Aortic smooth muscle cell (primary cell): ENCODE measurements at places on chromosomes 16 and 17. TPM values are rescaled to one million over a fixed set of nuclear protein-coding genes. Genes with fewer than 3 reads are reported as not detected.

The GSDMA gene
- total RNA-seq, result not detected in 2 replicates

The FBXW10 gene
- total RNA-seq, result under 0.01 and 0.06 TPM in 2 replicates

The MMP2 gene
- total RNA-seq, result 389 and 576 TPM in 2 replicates

The GAST gene
- total RNA-seq, result not detected in 2 replicates

The CD300LB gene
- total RNA-seq, result not detected in 2 replicates

The PABPN1L gene
- total RNA-seq, result not detected in 2 replicates

The SLC43A2 gene
- total RNA-seq, result 9.0 and 14.5 TPM in 2 replicates

The CCL7 gene
- 0.19 TPM in 1 of 2 replicates, not detected in the other for total RNA-seq

The ABAT gene
- total RNA-seq, result 2.6 and 3.4 TPM in 2 replicates

The LAT gene
- total RNA-seq, result 0.53 and 0.68 TPM in 2 replicates

The SECTM1 gene
- total RNA-seq, result 4.4 and 5.5 TPM in 2 replicates

The KRT40 gene
- not detected in 2 replicates for total RNA-seq

The HID1 gene
- total RNA-seq, result 1.3 and 1.5 TPM in 2 replicates

The NPB gene
- 0.37 and 0.40 TPM in 2 replicates for total RNA-seq

The HBA1 gene
- total RNA-seq, result not detected in 2 replicates

The SP2 gene
- 0.40 and 1.6 TPM in 2 replicates for total RNA-seq

The TRAF4 gene
- 18.1 and 23.9 TPM in 2 replicates for total RNA-seq

The LPCAT2 gene
- total RNA-seq, result 8.2 and 18.9 TPM in 2 replicates

The ABCC12 gene
- not detected in 2 replicates for total RNA-seq

The HELZ gene
- total RNA-seq, result 31.2 and 46.6 TPM in 2 replicates

The CCR7 gene
- total RNA-seq, result 0.13 TPM in 1 of 2 replicates, not detected in the other

The ABCA10 gene
- total RNA-seq, result 1.2 and 1.6 TPM in 2 replicates

The KRTAP3-1 gene
- total RNA-seq, result not detected in 2 replicates

The TLCD2 gene
- 2.6 and 3.6 TPM in 2 replicates for total RNA-seq

The PRSS36 gene
- total RNA-seq, result 0.53 and 0.62 TPM in 2 replicates

The AKAP10 gene
- total RNA-seq, result 19.8 and 21.8 TPM in 2 replicates

The MYH2 gene
- not detected in 2 replicates for total RNA-seq

The ELMO3 gene
- total RNA-seq, result 0.44 and 0.66 TPM in 2 replicates

The CCDC200 gene
- total RNA-seq, result 0.92 TPM in 1 of 2 replicates, not detected in the other

The NIP7 gene
- 14.8 and 18.1 TPM in 2 replicates for total RNA-seq

The TMC7 gene
- total RNA-seq, result 0.87 and 1.1 TPM in 2 replicates

The DUS2 gene
- total RNA-seq, result 13.2 and 18.0 TPM in 2 replicates

The ZNF469 gene
- 0.92 and 1.2 TPM in 2 replicates for total RNA-seq

The CD300C gene
- total RNA-seq, result 0.13 TPM in 1 of 2 replicates, not detected in the other

The KIF2B gene
- total RNA-seq, result not detected in 2 replicates

The OSGIN1 gene
- 2.2 and 4.1 TPM in 2 replicates for total RNA-seq

The PMM2 gene
- total RNA-seq, result 27.3 and 32.8 TPM in 2 replicates

The SLC52A1 gene
- not detected in 2 replicates for total RNA-seq

The ZG16 gene
- not detected in 2 replicates for total RNA-seq

The PDE6G gene
- not detected in 2 replicates for total RNA-seq

The SLC16A3 gene
- total RNA-seq, result 80.5 and 118 TPM in 2 replicates

The ITGAL gene
- under 0.01 TPM in 2 replicates for total RNA-seq

The SPNS3 gene
- total RNA-seq, result 0.06 TPM in 1 of 2 replicates, not detected in the other

The RPH3AL gene
- total RNA-seq, result 0.75 and 0.92 TPM in 2 replicates

The CHP2 gene
- not detected in 2 replicates for total RNA-seq

The CDH8 gene
- 0.12 TPM in 1 of 2 replicates, not detected in the other for total RNA-seq

The TP53TG3D gene
- total RNA-seq, result 1.3 TPM in 1 of 2 replicates, not detected in the other

The SLFN12 gene
- total RNA-seq, result 38.8 and 49.2 TPM in 2 replicates

The ZG16B gene
- 0.25 and 3.7 TPM in 2 replicates for total RNA-seq
